ENCODE measurements at places on chromosomes 12 and 14. TPM values are rescaled to one million over a fixed set of nuclear protein-coding genes. Genes with fewer than 3 reads are reported as not detected.

PLEKHG7 gene
- total RNA-seq: not detected

SLC6A15 gene
- not detected for total RNA-seq

CD163L1 gene
- 1.8 TPM for total RNA-seq

ULK1 gene
- 69.6 TPM for total RNA-seq

- H3K36me3 ChIP-seq: peaks cover 16% of the 10 kb centered on the region
- peaks cover 2% of the 10 kb centered on the region for H3K4me1 ChIP-seq
- no peak for DNase-seq
- no peak overlapping the region for H3K27ac ChIP-seq
These were observed 13.7 kb downstream of the MCRS1 start for GRCh38 chr12:49554266-49554665.
